ENCODE measurements at places on chromosomes 7 and 10. TPM values are rescaled to one million over a fixed set of nuclear protein-coding genes. Genes with fewer than 3 reads are reported as not detected.

The TMEM229A gene
- not detected for total RNA-seq

The PKD2L1 gene
- not detected for total RNA-seq

DNA sequence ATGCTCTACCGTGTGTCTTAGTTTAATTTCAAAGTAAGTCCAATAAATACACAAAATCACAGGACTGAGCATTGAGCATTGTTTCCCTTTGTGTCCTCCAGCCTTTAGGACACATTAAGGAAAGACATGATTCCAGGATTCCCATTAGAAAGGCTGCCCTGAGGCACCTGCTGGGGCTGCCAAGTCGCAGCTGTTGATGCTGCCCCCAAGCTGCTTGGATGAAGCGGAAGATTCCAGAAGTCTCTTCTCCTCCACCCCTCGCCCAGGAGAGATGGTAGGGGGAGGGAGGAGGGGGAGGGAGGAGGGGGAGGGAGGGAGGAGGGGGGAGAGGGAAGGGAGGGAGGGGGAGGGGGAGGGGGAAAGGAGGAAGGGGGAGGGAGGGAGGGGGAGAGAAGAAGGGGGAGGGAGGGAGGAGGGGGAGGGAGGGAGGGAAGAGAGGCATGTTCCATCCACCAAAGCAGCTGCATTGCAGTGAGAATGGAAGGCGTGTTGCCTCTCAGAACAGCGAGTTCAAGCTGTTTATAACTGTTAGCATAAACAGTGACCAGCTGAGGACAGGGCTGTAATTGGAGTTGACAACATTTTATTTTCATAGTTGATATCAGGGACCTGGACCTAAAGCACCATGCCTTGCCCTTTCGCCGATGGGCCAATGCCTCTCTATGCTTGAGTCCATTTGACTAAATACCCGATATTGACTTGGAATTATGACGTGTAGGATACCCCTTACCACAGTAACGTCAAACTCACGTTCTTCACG, 67.3 kb downstream of the DIP2C start:
- DNase-seq, result no peak

DNA sequence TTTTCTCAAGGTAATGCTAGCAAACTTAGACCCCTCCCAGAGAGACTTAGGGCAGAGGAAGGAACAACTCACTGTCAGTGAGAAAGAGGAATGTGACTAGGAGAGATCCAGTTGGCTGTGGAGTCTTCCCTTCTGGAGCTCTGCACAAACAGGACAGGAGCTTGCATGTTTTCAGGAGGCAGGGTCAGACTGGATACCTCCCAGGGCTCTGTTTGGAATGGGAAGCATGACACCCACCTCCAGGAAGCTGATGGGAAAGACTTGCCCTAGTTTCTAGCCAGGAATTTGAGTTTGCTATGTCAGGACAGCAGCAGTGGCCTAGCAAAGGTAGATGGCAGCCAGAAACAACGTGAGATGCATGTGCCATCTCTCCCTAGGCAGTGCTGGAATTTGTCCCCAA, 40.6 kb downstream of the GHRHR start:
- DNase-seq, result no peak

DNA sequence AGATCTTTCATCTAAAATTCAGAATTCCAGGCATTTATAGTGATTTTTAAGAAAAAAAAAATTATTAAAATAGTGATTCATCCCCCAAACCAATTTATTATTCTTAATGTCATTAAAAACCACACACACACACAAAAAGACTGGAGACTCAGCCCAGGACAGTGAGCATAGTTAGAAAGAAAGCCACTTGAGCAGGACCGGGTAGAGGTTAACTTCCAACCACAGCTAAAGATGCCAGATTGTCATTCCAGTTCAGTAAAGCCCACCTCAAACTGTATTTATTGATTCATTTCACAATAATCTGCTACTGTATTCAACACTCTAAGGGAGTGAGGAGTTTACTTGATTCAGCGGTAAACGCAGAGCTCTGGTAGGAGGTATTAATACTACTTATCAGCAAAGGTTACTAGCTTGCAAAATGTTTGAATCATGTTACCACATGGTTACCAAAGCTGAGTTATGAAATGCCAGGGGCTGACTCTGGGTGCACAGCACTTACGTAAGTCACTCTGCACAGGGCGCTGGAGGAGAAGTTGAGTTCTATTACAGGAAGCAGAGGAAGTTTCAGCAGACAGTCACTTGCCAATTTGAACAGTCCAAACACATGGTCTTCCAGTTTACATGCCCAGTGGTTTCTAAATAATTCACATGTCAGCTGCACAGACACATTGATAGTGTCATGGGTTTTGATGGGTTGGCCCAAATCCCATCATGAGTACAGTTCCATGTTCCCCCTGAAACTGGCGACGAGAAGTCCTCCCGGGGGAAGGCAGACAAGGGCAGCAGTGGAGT, 64.6 kb downstream of the KLF6 start:
- no peak for DNase-seq

The CYP3A4 gene
- total RNA-seq, result not detected

The PRSS37 gene
- total RNA-seq, result not detected
